GOT3 (cell line): ENCODE measurements at places on chromosomes 3 and 15.

GRCh38 chr3:187183210-187183862, 13.9 kb upstream of the RTP1 start:
- DNase-seq: no peak

DNA sequence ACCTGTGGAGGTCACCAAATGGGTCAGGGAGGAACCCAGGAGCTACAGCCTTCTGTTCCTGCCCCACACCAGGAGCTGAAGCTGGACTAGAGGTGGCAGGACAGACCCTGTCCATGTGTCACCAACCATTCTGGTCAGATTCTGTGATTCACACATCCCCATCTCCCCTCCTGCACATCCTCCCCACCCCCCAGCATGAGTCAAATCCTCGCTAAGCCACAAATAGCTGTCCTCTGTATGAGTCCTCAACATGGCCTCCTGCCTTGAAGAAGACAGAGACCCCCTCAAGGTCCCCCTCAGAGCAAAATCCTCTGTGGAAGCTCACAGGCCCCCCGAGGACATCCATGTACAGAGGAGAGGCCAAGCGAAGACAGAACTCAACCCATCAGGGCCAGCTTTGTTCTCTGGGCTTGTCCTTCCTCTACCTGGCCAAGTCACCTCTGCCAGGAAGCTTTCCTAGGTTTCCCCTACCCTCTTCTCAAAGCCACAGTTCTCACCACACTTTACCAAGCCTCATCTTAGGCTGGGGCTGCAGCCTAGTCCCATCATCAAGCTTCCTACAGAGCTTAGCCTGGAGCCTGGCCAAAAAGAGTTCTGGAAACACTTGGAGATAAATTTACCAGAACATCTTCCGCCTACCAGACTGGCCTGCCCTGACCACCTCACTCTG, 17.1 kb downstream of the CACNA2D2 start:
- DNase-seq: no peak

- no peak for DNase-seq
These were observed 95.3 kb downstream of the SLC49A4 start for GRCh38 chr3:122890077-122890719.

DNA sequence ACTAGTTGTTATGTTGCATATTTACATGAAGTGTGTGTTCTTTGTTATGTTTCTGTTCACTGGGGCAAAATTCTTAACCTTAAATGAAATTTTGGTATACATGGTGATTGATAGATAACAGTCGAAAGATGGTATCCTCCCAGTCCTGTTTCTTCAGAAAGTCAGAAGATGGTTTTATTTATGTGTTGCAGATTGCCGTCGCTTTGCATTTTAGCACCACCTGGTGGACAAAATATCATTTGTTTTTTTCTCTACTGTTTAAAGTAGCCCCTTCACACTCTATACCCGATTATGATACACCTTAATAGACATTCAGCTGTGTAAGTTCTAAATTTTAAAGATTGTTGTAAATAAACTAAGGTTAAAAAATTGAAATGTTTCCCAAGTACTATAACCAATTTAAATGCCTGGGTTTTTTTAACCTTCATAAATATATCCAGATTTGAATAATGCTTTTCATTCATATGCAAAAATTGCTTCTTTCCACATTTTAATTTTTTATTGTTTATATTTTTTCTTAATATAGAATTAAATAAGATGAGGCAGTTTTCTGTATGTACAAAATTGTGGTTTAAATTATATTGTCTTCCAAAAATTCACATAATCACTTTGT, 152.2 kb downstream of the ALCAM start:
- DNase-seq: no peak

GRCh38 chr3:101735833-101736232, 11.4 kb downstream of the CEP97 start:
- DNase-seq: no peak

DNA sequence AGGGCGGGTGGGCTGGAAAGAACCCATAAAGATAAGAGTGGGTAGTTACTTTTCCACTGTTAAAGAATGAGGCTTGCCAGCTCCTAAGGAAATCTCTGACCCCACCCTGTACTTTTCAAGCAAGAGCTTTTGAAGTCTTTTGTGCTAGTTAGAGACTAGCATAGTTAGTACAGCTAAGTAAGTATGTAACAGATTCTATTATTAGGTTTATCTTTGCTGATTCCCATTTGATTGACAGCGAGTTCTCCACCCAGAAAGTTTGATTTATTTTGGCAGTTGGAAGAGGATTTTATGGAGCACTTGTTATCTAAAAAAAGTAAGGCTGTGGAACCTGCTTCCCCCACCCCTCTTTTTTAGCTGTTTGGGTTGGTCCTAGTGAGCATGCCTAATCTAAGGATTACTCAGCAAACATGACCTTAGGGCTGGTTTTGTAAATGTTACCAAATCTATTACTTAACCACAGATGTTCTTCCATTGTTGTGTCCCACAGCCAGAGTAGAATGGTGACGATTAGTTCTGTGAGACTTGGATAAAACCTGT, 57.6 kb downstream of the FNDC3B start:
- no peak for DNase-seq
